ENCODE measurements at places on chromosomes 13 and 19.

GRCh38 chr13:75993823-75994222, 357.7 kb downstream of the LMO7 start:
- DNase-seq, result no peak

GRCh38 chr19:15589760-15590451, 25.1 kb upstream of the CYP4F8 start:
- no peak for DNase-seq

- DNase-seq, result no peak
Observed at GRCh38 chr13:91426913-91427312, 28.5 kb downstream of the GPC5 start.

DNA sequence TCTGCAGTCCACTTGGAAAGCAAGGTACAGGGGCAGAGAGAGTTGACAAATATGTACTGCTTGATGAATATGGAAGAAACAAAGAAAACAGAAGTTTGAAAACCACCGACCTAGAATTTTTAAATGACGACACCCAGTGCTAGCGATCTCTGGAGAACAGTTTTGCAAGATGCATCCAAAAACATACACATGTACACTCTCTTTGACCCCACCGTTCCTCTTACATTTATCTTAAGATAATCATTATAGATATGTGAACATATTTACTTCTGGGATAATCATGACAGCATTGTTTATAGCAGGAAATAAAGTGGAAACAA, 40.8 kb upstream of the IGSF23 start:
- DNase-seq, result no peak

DNA sequence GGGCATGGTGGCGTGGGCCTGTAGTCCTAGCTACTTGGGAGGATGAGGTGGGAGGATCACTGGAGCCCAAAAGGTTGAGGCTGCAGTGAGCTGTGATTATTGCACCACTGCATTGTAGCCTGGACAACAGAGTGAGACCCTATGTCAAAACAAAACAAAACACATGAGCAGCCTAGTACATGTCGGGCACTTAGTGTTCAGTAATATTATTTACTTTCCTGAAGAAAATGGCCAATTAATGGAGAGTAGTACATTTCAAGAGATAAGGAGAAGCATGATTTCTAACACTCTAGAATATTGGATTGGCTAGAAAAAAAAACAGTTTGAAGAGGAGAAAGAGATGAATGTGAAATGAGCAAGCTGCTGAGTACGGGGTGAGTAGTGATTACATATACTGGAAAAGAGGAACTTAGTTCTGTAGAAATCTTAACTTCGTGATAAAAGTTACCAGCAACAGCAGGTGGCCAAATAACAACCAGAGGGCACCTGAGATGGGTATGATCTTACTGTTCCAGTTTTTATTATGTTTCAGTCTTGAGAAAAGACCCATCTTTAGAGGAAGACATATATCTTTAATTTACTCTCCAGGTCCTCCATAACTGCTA, 36.2 kb downstream of the SPATA13 start:
- no peak for DNase-seq

- DNase-seq, result no peak
Observed at GRCh38 chr19:8251025-8251472, 41.9 kb downstream of the CERS4 start.

- no peak for DNase-seq
Observed at GRCh38 chr13:110319397-110319773, 12.3 kb downstream of the COL4A2 start.

GRCh38 chr19:14113762-14114414, 3.7 kb downstream of the PRKACA start:
- no peak for DNase-seq

- no peak for DNase-seq
Observed at GRCh38 chr13:41716236-41716635, 244.7 kb downstream of the VWA8 start.

- DNase-seq, result no peak
Observed at GRCh38 chr19:6215701-6216235, 64.0 kb downstream of the MLLT1 start.

DNA sequence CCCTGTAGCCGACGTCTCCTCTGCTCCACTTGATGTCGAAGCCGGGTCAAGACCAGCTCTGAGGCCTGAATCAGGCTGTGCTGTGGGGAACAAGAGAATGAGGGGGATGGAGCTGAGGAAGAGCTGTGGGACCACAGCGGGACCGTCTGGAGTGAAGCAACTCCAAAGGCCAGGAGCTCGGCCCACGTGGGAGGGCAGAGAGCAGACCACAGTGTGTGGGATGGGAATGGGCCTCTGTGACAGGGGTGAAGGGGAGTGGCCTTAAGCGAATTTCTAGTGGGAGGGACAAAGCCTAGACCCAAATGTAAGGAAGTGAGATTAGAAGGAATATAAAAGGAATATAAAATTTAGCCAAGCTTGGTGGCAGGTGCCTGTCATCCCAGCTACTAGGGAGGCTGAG, 3.8 kb upstream of the SLC8A2 start:
- DNase-seq, result no peak

GRCh38 chr19:18915639-18916038, 3.5 kb downstream of the COPE start:
- no peak for DNase-seq

DNA sequence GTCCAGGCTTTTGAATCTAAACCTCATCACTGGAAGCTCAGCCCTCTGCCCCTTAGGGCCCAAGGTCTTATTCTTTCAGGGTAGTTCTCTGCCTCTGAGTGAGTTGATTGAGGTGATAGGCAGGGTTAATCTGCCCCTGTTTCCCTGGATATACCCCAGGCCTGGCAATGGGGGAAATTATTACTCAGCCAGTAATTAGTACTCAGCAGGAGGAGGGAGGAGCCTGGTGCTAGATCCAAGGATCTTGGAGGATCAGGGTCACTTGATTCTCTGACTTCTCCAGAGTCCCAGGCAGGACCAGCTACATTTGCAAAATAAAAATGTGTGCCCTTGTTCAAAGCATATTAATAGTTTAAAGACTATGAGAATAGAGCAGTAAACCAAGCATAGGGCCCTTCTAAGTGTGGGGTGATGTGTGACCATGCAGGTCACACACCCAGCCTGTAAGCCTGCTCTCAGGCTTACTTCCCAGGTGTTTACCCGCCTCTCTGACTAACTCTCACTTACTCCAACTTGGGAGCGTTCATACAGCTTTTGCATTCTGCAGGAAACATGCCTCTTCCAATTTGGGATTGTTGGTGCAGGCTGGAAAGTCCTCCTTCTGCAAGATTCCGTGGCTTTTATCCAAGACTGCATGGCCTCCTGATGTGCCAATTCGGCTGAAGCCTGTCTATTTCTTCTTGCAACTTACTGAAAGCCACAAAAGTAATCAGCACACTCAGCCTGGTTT, 7.9 kb upstream of the STK24 start:
- no peak for DNase-seq

GRCh38 chr13:102678339-102679107, 16.3 kb downstream of the METTL21C start:
- DNase-seq, result no peak

DNA sequence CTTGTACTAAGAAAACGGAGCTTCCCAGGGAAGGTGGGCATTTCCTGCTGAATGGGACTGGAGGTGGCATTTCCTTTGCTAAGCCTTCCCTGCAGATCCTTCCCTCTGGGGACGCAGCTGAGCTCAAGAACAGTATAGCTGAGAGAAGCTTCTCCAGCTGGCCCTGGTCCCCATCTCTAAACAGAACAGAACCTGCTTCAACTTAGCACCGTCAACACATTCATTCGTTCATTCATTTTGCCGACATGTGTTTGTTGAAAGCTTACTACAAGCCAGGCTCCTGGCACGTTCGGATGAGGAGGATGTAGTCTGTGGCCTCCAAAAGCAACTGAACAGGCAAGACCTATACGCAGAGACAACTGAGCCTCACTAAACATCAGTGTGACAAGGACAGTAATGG, 36.6 kb upstream of the PEPD start:
- DNase-seq, result no peak

- no peak for DNase-seq
Observed at GRCh38 chr19:33683881-33684537, 62.3 kb downstream of the CHST8 start.

GRCh38 chr13:106155411-106155810, 380.1 kb downstream of the EFNB2 start:
- no peak for DNase-seq

GRCh38 chr19:37304190-37304883, 66.6 kb upstream of the ZNF527 start:
- DNase-seq, result no peak

DNA sequence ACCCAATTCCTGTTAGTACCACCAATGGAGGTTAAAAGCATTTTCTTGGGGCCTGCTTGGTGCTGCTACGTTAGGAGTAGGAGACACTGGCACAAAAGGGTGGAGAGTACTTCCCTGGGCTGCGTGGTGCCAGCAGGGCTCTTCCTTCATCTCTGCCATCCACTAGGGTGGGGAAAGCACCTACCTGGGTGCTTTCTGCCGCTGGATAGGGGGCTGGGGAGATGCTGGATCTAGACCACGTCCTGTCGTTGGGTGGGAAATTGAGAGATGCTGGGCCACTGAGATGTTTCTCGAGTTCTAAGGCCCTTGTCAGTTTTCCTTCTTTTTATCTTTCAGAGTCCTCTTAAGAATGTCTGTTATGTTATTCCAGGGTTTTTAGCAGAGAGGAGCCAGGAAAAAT, 6.7 kb upstream of the FCGBP start:
- DNase-seq, result no peak

- DNase-seq, result no peak
Observed at GRCh38 chr19:35328851-35329285, at the start of gene CD22. Gene CD22, plus strand, starts transcription at chr19:35329187. Its CDS starts 2,854 bp downstream, at chr19:35332041.

GRCh38 chr19:51607077-51607476, 23.1 kb downstream of the SIGLEC5 start:
- no peak for DNase-seq

DNA sequence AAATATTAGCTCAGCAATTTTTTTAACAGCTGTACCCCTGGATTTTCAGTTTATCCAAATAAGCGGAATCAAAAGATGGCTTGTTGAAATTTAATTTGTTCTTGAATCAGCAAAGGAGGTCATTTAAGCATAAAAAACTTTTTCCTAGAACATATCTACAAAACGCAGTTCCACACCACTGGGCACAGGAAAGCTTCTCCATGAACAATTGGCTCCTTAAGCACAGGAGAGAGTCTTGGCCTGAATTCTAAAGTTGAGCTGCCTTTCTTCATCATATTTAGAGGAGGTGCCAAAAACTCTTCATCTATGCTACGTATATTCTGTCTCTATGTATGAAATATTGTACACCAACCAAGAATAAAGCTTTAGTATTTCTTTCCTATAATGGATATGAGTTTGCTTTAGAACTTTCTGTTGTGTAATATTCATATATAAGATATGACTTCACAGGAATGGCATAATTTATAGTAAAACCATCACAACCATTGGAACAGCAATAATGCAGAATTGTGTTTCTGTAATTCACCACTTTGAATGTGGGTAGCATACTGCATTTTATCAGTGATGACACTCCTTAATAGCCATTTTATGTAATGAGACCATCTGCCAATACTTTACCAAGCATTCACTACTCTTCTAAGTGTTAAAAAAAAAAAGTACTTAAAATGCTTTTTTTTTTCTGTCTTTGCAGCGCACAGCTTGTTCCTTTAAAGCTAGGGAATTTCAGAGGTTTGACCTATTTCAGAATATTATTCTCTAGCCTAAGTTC, 263.7 kb downstream of the SLITRK6 start:
- no peak for DNase-seq

- no peak for DNase-seq
Observed at GRCh38 chr13:27264181-27264580, 6.4 kb upstream of the RASL11A start.

DNA sequence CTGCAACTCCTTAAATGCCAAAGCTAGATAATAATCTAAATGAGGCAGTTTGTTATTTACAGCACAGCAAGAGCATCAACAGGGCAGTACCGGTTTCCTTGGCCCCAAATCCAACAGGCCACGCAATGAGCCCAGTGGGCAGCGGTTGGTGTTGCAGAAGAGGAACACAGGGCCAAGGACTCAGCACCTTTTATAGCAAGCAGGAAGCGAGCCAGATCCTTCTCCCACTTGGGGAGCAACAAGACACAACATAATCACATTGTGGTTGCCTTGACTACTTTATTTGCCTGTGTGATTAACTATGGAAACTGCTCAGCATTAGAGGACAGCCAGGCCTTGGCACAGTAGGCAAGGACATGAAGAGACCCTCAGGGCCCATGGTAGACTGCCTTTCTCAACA, 67.1 kb upstream of the HTR2A start:
- no peak for DNase-seq

DNA sequence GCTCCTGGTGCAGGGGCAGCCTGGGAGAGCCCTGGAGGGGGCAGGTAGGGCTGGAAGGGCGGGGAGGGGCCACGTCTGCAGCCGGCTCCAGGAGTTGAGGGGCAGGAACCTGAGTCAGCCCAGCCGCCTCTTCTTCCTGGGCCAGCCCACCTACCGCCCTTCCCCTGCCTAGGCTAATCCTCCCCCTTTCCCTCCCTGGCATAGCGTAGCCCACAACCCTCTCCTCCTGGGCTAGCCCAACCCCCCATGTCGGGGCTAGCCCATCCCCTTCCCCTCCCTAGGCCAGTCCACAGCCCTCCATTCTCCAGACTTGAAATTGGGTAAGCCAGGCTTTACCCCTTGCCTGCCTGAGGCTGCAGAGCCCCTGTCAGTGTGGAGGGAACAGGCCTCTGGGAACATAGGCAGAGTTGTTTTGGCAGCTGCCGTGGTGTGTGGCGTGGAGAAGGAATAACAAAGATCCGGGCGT, 20.6 kb upstream of the WDR18 start:
- no peak for DNase-seq

GRCh38 chr13:94588541-94588940, 7.4 kb downstream of the TGDS start:
- no peak for DNase-seq

- DNase-seq, result no peak
Observed at GRCh38 chr19:19192910-19193423, 909 bp downstream of the RFXANK start.

DNA sequence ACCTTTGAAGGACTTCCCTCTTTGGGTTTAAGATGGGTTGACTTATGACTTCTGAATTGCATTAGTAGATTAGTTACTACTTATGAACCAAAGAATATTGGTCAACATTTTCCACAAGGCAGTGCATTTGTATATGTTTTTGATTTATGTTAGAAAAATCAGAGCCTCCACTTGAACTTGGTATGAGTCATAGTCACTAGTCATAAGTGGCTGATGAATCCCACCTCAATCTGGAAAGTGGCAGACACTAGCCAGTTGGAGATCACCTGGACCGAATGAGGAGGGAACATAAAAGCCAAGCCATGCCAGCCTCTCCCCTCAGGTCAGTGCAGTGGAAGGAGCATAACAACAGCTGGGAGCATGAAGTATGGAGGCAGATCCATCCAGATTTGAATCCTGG, 39.3 kb upstream of the SPART start:
- DNase-seq, result no peak

GRCh38 chr13:40306817-40307216, 359.6 kb downstream of the FOXO1 start:
- no peak for DNase-seq

DNA sequence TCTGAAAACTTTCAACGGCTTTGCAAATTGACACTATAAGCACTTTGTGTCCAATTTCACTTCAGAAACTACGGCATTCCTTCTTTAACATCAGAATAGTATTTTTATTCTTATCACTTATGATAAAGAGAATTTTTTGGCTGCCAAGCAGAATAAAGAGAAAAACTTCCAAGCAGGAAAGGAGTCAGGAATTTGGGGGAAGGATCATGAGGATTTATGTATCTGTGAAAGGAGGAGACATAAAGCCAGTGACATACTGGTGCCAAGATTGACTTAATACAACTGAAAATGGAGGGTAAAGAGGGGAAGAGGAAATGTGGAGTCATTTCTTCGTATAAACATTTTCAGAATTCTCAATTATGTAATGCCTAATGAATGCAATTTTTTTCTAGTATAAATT, 94.7 kb downstream of the RBM26 start:
- DNase-seq, result no peak

- no peak for DNase-seq
Observed at GRCh38 chr19:35712567-35713505, 5.0 kb upstream of the KMT2B start.

Data from esophagus squamous epithelium (tissue), 5 donors.